ENCODE measurements at places on chromosomes 12 and 14.
A peak's percentile ranks its signal among the peaks of the same experiment; 100 is the strongest.

GRCh38 chr12:92502417-92503028, 200.3 kb upstream of the PLEKHG7 start:
- DNase-seq, result no peak

GRCh38 chr12:104354868-104355570, 51.5 kb downstream of the EID3 start:
- no peak for DNase-seq

DNA sequence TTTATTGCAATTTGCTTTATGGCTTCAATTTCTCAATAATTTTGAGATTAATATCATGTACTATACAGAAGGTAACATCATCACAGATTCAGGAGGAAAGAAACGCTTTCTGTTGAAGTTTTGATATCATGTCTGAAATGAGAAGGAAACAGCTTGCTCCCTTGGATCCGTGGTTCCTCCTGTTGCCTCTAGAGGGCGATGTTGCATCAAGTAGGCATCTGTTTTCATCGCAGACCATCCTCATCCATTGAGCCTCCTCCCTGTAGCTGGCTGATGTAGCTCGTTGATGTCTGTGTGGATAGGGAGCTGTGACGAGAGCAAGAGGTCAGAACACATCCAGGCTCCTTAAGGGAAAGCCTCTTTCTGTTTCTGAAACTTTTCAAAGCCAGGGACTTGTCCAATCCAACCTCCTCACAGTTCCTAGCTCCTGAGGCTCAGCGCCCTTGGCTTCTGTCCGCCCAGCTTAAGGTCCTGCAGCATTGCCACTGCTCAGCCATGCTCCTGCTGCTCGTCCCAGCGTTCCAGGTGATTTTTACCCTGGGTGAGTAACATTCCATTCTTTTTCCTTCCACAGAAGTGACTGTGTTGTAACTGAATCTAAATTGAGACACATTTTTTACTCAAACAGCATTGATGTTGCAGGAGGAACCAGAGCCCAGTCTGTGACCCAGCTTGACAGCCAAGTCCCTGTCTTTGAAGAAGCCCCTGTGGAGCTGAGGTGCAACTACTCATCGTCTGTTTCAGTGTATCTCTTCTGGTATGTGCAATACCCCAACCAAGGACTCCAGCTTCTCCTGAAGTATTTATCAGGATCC, 304.8 kb upstream of the OR4E1 start:
- peak; percentile 61 for DNase-seq

DNA sequence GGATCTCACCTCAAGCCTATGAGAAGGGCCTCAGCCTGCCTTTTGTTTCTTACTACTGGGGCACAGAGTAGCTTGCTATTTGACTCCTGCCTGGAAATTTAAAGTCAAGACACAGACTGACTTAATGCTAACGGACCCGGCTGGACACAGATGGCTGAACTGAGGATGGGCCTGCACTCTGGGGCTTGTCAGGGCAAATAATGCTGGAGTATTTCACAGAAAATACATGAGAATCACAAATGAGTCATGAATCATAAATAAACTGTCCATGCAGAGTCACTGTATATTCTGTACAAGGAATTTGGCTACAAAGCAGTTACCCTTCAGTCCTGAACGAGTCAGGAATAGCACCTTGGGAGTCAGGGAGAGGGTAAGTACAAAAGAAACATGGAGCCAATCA, 683.2 kb upstream of the FOXG1 start:
- DNase-seq, result no peak

- no peak for DNase-seq
Observed at GRCh38 chr12:27057543-27057942, 24.8 kb downstream of the C12orf71 start.

- DNase-seq, result no peak
Observed at GRCh38 chr14:26873362-26873960, 275.6 kb upstream of the NOVA1 start.

DNA sequence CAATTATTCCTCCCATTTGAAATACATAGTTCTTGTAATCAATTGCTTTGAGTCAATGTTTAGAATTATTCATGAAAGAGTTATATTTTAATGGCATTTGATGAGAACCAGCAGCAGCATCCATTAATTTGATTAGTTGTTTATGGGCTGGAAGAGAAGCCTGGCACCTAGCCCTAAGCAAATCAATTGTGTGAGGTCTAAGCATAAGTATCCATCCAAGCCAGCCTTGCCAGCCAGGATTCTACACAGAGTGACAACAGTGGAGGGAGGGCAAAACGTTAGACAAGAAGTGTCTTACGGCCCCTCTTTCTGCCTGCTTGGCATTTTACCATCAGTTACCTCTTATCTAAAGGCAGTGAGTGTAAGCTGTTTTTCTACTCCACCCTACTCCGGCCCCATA, 478.5 kb downstream of the NELL2 start:
- DNase-seq, result no peak
